ENCODE measurements at places on chromosomes 16 and 17.
A peak's percentile ranks its signal among the peaks of the same experiment; 100 is the strongest.

- DNase-seq: no peak
These were observed 487.5 kb upstream of the SALL1 start for GRCh38 chr16:51638339-51639135.

DNA sequence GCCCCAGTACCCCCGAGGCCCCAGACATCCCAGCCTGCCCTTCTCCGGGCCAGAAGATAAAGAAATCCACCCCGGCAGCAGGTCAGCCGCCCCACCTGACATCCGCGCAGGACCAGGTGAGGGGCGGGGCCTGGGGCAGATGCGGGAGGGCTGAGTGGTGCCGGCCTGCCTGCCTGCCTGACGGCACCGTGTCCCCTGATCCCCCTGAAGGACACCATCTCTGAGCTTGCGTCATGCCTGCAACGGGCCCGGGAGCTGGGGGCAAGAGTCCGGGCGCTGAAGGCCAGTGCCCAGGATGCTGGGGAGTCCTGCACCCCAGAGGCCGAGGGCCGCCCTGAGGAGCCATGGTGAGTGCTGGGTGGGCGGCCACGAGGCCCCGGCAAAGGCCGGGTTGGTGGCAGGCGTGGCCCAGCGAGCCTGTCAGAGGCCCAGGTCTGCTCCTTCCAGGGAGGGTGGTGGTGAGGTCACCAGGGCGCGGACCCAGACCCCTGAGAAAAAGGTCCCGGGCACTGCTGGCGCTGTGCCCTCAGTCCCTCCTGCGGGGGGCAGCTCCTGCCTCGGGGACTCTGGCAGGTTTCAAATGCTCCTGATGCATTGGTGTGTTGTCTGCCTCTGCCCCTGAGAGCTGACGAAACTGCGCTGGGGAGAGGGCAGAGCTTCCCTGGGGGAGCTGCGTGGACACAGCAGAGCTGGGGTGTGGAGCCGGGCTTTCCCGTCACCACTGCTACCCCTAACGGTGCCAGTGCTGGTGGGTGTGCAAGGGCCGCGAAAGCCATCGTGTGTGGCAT, 1.2 kb downstream of the CDT1 start:
- no peak for DNase-seq

DNA sequence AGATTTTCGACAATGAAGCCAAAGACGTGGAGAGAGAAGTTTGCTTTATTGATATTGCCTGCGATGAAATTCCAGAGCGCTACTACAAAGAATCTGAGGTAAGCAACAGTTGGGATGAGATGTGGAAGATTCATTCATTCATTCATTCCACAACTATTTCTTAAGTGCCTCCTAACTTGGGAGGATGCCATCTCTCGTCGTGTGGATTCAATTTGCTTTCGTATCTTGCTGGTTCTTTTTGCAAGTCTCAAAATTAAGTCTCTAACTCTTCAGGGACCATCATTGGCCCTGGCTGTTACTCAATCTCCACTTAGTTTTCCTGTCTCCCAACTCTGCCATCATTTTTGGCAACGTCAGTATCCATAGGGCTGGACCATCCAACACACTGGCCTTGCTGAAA, 85.6 kb upstream of the NOL11 start:
- no peak for DNase-seq

DNA sequence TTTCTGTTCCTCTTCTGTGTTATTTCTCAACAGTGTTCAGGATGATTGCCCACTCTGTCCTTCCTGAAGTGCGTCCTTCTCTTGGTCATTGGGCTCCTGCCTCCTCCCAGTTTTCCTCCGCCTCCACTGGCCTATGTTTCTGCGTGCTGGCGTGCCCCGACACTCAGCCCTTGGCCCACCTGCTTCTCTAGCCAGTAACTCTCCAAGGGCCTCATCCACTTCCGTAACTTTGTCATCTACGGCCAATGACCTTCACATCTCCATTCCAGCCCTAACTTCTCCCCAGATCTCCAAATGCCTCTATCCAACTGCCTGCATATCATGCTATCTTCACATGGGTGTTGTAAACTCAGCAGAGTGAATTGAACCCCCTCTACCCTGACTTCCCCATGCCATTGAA, 39.6 kb upstream of the RPL38 start:
- DNase-seq: peak; percentile 9

DNA sequence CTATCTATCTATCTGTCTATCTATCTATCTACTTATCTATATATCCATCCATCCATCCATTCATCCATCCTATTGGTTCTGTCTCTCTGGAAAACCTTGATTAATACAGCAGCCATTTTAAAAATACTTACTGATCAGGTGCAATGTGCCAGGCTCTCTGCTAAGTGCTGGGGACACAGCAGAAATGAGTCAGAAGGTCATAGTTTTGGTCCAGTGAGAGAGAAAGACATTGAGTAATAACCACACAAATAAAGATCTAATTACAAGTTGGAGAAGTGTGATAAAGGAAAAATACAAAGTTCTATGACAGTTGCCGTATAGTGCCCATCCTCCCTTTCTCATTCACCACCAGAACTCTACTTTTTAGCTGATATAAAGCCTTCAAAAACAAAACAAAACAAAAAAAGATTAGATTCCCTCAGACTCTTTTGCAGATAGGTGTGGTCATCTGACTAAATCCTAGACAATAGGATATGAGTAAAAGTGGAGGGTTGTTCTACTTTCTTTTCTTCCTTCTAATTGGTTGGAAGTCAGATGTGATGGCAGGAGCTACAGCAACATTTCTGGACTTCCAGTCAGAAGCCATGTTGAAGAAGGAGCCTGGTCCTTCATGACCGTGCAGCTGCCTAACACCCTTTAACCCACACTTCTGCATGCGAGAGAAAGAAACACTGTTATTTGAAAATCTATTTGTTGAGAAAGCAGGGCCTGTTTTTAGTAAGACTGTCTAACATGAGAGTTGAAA, 72.0 kb upstream of the TOX3 start:
- DNase-seq: no peak

- DNase-seq: no peak
These were observed 383.1 kb downstream of the KCNJ2 start for GRCh38 chr17:70552230-70552981.

DNA sequence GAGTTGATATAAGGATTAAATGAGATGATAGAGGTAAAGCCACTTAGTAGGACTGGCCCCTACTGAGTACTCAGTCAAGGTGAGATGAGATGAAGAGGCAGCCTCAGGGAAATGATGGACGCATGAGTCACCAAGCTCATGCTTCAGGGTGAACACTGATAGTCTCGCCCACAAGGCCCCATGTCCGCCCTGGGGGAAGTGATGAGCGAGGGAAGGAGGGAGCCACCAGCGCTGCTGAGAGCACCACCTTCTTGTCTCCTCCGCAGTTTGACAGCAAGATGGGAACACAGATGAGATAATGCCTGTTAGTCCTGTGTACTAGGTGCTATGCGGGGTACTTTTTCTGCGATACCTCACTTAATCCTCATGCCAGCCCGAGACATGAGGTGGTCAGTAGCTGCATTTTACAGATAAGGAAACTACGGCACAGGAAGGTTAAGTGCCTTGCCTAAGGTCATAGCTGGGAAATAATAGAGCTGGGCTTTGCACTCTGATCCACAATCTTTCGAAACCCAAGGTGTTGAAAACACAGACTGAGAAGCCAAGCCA, 383.0 kb downstream of the CPPED1 start:
- DNase-seq: no peak

- no peak for DNase-seq
These were observed 2.1 kb downstream of the FAM20A start for GRCh38 chr17:68599091-68599490.

DNA sequence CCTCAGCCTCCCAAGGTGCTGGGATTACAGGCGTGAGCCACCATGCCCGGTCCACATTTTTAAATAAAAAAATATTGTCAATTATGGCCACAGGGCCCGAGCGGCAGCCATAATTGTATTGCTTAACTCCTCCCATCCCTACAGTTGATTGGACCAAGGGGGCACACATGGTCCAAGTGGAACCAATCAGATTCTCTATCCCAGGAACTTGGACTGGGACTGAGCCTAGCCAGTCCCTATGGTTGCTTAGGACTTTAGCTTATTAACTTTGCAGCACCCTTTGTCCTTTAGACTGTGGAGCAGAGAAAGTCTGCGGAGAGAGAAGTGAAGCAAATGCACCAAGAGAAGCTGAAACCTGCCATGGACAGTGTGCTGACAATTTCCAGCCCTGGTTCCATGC, 5.5 kb upstream of the RDM1 start:
- no peak for DNase-seq

- peak; percentile 44 for DNase-seq
These were observed 119.1 kb downstream of the IRF8 start for GRCh38 chr16:86018071-86018470.

Data from suprapubic skin (tissue), 4 donors.